ENCODE measurements at places on chromosomes 11 and 22.

- no peak for DNase-seq
Observed at GRCh38 chr11:70108250-70108649, 30.1 kb downstream of the ANO1 start.

DNA sequence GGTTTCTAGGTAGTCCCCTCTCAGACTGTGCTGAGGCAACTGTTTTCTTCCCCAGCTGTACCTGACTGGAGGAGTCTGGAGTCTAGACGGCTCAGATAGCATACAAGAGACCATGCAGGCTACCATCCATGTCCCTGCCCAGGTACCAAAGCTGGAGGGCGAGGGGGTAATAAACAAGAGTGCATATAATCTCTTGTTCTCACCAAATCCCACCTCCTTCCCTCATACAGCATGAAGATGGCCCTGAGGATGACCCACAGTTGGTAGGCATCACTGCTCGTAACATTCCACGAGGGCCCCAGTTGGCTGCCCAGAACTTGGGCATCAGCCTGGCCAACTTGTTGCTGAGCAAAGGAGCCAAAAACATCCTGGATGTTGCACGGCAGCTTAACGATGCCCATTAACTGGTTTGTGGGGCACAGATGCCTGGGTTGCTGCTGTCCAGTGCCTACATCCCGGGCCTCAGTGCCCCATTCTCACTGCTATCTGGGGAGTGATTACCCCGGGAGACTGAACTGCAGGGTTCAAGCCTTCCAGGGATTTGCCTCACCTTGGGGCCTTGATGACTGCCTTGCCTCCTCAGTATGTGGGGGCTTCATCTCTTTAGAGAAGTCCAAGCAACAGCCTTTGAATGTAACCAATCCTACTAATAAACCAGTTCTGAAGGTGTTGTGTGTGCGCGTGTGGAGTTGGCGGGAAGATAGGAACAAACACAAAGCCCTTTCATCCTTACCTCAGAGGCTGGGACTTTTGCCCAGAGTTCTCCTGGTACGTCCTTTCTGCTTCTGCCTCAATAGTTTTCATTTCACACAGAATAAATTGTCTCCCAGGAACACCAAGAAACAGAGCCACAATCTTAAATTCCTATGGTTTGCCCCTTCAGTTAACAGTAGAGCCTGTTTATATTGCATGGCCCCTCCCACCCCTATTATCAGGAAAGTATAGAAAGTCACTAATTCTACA, 8.5 kb downstream of the HMBS start:
- DNase-seq, result no peak

GRCh38 chr11:107830915-107831540, 27.6 kb downstream of the SLC35F2 start:
- no peak for DNase-seq

- DNase-seq, result no peak
Observed at GRCh38 chr11:113519989-113520613, 44.9 kb upstream of the DRD2 start.

GRCh38 chr11:12390687-12391110, 13.3 kb downstream of the PARVA start:
- DNase-seq, result no peak

GRCh38 chr11:66874232-66874631, 17.4 kb downstream of the LRFN4 start:
- DNase-seq, result no peak

- DNase-seq, result no peak
Observed at GRCh38 chr11:73239111-73239521, 21.0 kb downstream of the P2RY2 start.
